ENCODE measurements at places on chromosomes 13 and 19.

- no peak for DNase-seq
These were observed 527 bp downstream of the PODNL1 start for GRCh38 chr19:13937479-13938300.

DNA sequence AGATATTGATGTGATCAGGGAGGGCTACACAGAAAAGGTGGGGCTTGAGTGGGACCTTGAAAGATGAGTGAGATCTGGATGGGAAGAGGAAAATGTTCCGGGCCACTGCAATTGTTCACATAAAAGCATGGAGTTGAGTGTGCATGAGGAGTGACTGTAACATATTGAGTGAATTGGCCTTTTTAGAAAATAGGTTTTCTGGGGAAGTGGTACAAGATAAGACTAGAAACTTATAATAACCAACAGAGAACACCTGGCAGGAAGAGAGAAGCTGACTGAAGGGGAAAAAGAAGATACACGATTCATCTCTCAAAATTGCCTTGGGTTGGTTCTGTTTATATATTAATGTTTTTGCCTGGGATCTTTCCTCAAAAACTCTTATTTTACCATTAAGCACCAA, 32.2 kb downstream of the SLC10A2 start:
- DNase-seq = no peak

DNA sequence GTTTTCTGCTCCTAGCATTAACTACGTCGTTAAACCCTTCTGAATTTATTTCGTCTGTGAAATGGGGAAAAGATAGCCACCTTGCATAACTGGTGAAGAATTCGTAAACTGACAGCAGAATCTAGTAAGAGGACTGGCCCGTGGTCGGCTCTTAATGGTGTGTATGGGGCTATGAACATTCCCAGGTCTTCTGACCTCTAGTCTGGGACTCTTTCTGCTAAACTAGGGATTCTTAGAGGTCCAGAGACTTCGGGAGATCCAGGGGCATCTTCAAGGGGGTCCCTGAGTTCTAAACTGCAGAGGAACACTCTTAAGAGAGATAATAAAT, 231.1 kb upstream of the SERP2 start:
- no peak for DNase-seq

- DNase-seq = no peak
These were observed 11.2 kb downstream of the HAS1 start for GRCh38 chr19:51712461-51713081.

DNA sequence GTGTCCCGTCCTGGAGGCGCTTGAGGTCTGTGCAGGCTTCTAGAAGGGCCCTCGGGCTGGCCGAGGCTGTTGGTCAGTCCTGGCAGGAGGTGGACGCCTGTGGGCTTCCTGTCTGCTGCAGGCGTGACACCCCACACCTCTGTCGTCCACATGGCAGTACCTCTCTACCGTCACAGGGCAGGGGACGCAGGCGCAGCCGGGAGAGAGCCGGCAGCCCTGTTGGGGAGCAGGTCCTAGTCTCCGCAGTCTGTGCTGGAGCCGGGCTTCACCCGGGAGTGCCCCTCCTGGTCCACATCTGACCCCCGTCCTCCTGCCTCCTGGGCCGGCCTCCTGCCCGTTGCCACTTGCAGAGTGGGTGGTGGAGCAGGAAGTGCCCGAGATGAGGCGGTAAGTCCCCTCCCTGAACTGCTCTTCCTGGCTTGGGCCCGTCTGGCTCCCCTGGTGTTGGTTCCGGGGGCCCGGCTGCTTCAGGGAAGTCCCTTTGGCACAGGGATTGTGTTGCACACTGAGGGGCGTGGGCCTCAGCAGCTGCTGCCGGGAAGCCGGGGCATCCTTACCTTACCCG, 106.0 kb downstream of the KDM4B start:
- no peak for DNase-seq
